LHCN-M2 (cell line): ENCODE measurements at places on chromosomes 7 and 10. TPM values are rescaled to one million over a fixed set of nuclear protein-coding genes. Genes with fewer than 3 reads are reported as not detected.

DNA sequence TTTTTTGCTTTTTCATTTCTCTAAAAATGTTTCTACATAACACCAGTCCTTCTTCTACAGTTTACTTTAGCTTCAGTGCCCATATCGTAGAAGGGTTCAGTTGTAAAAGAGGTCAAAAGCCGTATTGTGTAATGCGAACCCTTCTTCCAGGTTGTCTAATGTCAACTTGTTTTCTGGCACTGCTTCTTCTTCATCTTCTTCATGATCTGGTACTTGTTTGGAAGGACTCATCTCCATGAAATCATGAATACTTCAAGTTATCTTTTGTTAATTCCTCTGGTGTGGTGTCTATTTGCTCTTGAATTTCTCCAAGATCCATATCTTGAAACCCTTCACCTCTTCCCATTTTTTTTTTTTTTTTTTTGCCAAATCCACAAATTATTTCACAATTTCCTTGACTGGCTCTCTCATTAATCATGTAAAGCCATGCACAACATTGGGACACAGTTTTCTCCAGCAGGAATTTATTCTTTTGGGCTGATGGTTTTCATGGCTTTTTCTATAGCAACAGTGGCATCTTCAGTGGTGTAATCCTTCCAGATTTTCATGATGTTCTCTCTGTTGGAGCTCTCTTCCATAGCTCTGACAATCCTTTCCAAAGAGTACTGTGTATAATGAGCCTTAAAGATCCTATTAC, 85.1 kb downstream of the CPED1 start:
- DNase-seq: no peak

GRCh38 chr7:69882269-69882668, 284.0 kb downstream of the AUTS2 start:
- no peak for DNase-seq

DNA sequence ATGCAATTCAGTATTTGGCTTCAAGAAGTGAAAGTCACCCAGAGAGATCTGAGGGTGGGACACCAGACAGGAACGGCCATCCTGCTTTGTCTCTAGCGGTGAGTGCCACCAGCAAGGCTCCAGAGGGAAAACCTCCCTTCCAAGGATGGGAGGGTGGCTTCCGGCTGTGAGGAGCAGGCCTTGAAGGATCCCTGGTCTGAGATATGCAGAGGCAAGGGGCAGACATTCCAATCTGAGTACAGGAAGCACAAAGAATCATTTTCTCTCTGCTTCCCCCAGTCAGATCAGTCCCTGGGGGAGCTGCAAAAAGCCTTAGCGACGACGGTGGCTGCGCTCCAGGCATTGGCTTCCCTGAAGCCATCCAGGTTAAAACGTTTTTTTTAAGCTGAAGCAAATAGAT, 167.4 kb downstream of the TEX36 start:
- no peak for DNase-seq

GRCh38 chr7:103660455-103661371, 214.7 kb upstream of the SLC26A5 start:
- peak; percentile 88 for DNase-seq

- peak; percentile 60 for DNase-seq
Observed at GRCh38 chr10:28375399-28376354, 72.8 kb upstream of the MPP7 start.

DNA sequence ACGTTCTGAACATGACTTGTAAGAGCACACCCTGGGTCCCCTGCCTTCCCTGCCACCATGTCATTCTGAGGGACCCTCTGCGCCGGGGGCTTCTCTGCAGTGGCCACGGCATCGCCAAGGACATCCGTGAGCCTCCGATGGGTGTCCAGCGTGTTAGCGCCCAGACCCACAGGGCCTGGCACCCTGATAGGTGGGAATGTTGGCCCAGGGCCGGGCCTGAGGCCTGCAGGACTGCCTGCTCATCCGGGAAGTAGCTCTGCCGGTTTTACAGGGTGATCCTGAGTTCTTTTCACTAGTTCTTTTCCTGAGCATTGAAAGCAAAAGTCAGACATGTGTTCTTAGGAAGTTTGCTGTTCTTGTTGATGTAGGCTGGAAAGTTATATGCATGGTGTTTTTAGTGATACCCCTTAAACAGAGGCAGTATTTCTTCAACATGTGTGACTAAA, 54.5 kb downstream of the WDR37 start:
- no peak for DNase-seq

DNA sequence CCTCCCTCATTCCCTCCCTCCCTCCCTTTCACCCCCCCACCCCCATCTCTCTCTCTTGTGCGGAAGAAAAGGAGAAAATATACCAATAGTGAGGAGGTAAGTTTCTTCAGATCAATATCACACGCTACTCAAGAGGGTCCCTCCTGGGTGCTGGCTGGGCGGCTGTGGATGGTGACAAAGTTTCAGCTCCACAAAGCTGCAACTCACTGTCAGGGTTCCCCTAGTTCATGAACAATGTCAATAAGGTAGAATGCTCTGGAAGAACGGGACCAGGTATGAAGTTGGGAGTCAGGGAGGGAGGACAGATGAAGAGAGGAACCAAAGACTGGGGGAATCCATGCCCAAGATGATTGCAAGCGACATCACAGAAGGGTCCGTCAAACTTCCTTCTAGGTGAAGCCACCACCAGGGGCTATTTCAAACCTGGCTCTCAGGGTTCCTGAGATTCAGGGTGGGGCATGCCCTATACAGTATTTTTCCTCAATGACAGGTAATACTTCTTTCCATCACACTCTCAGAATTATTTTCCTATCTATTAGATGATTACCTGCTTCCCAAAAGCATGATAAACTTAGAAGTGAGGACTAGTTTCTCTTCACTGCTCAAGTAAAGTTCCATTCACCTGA, 1.4 kb upstream of the PDE1C start:
- DNase-seq: no peak

DNA sequence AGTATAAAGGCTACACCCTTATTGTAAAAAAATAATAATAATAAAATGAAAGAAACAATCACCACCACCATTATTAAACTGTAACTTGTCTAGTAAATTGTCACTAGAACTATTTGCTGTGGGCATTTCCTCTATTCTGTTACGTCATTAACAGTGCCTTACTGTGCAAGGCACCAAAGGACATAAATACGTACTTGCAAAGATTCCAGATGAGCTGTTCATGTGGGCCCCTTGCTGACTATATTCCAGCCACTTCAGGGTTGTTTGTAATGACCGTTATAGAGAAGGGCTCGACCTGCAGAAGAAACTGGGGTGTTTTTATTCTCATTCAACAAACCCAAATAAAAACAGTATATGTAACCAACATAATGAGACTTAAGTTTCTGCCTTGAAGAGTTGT, 60.4 kb downstream of the KLRG2 start:
- DNase-seq: no peak

DNA sequence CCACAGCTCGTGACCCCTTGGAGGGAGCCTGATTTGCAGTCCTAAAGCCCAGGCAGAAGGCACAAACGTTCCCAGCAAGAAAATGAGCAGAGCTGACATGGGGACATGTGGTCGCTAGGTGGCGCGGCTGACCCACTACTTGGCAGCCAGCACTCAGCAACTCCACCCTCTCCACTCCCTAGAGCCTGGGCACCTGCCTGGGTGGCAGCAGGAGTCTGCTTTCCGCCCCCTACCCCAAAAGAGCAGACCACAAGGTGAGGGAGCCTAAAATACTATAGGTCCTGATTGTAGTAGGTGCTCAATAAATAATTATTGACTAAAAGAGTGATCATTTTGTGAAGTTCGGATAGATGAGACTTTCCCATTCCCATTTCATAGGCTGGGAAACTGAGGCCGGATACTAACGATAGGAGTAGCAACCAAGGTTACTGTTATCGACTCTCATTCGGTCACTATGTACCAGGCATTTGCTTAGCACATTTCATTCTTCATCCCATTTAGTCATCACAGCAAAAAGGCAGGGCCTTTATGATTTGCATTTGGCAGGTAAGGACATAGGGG, 57.4 kb downstream of the NEUROG3 start:
- peak; percentile 51 for DNase-seq

DNA sequence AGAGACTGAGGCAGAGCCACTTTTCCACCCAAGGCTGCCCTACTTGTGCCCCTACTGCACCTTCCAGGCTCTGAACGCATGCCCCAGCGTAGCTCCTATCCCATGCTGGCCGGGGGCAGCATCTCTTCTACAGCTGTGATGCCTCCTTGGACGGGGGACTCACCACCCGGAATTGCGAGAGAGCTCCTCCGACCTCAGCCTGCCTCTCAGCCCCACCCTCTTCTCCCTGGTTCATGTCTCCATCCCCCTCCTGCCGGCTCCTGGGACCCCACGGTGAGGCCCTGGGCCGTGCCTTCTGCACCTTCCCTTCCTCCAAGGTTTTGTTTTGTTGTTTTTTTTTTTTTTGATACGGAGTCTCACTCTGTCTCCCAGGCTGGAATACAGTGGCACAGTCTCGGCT, 112.4 kb downstream of the MICALL2 start:
- DNase-seq: no peak

The DYDC2 gene
- total RNA-seq: not detected in 2 replicates

The CDHR3 gene
- 1.2 and 2.3 TPM in 2 replicates for total RNA-seq

The MKRN1 gene
- 52.1 and 56.4 TPM in 2 replicates for total RNA-seq

The TMEM196 gene
- total RNA-seq: not detected in 2 replicates
